ENCODE measurements at places on chromosomes 12 and 14.
A peak's percentile ranks its signal among the peaks of the same experiment; 100 is the strongest.

- no peak for DNase-seq
Measured at GRCh38 chr14:105055736-105056302, 9.4 kb downstream of the GPR132 start.

GRCh38 chr12:132276827-132277373, 52.5 kb downstream of the GALNT9 start:
- no peak for DNase-seq

DNA sequence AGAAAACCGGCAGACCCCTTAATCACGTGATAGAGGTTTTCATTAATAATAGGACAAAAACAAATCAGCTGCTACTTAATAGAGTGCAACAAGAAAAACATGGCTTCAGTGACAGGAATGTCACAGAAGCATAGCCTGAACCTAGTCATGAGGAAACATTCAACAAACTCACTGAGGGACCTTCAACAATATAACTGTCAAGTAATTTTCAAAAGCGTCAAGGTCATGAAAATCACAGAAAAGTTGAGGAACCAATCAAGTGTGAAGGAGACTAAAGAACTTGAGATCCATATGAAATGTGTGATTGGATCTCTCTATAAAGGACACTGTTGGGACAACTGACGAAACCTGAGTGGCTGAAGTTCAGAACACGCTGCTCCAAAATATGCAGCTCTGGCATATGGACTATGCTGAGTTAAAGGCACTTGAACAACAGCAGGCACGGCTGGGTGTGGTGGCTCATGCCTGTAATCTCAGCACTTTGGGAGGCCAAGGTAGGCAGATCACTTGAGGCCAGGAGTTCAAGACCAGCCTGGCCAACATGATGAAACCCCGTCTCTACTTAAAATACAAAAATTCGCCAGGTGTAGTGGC, 16.3 kb downstream of the NDUFA12 start:
- no peak for DNase-seq

GRCh38 chr12:46794593-46795190, 31.1 kb downstream of the SLC38A4 start:
- DNase-seq = no peak

GRCh38 chr14:92619671-92620456, 106.3 kb downstream of the RIN3 start:
- no peak for DNase-seq

DNA sequence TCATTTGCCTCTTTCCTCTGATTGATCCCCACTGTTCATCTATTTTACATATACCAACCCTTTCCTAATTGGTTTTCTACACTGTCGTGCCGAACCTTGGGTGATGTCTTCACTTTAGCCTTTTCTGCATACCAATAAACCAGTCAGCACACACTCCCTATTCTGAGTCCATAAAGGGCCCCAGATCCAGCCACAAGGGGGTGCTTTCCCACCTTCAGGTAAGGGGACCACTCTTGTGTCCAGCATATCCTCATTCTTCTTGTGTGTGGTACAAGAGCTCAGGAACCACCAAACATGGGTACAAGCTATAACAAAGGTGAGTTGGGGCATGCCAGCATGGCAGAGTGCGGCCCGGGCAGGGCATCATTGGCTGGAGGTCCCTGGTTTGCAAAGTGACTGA, 859.8 kb downstream of the FSCB start:
- no peak for DNase-seq

GRCh38 chr12:56413392-56413791, 35.8 kb downstream of the TIMELESS start:
- DNase-seq = no peak

DNA sequence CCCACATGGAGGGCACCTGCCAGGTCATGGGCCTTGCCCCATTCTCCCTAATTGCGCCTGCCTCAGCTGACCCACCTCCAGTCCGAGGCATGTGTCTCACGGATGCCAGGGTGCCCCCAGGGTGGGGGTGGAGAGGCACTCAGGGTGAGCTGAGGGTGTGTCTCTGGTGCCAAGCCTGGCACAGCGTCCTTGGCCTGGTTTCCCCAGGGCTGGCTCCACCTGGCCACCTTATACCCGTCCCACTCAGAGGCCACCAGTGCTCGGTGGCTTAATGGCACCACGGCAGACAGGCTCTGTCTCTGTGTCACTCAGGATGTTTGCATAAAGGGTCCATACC, 33.6 kb upstream of the TDRD9 start:
- DNase-seq = no peak

DNA sequence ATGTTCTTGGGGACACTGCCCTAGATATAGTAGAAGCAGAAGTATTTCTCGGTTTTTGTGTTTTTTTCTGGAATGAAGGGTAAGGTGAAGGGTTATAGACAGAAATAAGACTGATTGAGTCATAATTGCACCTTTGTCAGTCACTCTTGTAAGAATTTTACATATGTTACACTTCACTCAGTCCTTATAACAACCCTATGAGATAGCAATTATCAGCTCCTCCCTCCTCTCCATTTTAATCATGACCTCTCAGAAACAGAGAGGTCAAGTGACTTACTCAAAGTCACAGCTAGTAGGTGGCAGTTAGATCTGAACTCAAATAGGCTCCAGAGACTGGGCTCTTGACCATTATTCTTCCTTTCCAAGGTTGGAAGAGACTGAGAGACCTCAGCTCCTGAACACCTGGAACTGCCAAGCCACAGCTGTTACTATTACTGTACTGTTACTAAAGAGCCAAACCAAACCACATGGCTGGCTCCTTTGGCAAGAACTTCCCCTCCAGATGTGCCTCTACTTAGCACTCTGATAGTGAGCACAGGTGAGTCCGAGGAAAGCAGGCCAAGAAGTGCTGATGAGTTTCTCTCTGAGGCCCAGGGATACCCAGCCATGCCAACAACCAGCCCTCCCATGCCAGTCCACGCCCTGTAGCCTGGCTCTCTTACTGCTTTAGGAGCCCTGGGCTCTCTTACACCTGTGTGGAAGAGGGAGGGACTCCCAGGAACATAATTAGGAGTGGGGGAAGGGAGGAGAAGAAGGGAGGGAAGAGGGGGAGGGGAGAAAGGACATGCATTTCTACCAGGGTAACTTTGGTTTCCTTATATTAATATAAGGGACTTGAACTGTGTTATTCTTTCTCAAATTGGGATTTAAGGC, 121.3 kb downstream of the CRADD start:
- DNase-seq = no peak

DNA sequence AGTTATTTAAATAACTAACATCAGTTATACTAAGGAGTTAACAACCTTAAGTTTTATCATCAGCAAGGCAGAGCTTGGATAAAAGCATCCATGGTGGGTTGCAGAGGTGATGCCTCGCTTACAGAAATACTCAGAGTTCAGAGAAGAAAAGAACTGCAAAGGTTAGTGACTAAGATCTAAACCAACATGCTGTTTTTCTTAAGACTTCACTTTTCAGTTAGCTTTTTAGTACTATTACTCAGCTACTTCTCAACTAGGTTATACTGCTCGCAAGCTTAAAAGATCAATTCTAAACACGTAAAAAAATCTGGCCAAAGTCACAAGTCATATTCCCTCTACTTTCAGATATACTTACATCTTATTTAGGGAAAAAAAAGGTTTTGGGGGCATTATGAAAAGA, 2.8 kb downstream of the PPP1CC start:
- no peak for DNase-seq

- DNase-seq = no peak
Measured at GRCh38 chr14:68377459-68377858, 415.4 kb downstream of the ZFP36L1 start.

- DNase-seq = no peak
Measured at GRCh38 chr14:105196265-105196960, 15.3 kb upstream of the NUDT14 start.

GRCh38 chr14:77200406-77200985, 18.9 kb downstream of the TMEM63C start:
- no peak for DNase-seq

DNA sequence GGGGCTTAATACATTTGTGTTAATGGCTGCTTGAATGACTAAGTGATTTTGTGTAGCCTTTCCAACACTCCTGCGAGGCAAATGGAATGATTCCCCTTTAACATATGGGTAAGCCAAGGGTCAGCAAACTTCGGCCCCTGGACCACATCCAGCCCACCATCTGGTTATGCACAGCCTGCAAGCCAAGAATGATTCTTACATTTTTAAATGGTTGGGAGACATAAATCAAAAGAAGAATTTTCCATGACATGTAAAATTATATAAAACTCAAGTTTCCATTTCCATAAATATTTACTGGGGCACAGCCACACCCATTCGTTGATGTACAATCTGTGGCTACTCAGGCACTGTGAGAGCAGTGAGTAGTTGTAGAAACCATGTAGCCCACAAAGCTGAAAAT, 9.0 kb downstream of the SLC8B1 start:
- no peak for DNase-seq

DNA sequence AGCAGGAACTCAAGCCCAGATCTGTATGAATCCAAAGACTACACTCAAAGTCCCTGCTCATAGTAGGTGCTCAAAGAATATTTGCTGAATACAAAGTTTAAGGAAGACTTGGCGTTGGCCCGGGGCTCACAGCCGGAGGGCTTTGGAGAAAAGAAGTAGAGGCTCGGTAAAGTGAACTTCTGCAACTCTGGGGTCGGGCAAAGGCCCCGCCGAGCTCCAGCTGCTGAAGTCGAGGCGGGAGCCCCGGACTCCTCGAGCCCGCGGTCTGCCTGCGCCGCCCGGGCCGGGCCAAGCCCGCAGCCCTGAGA, 335 bp downstream of the GCN1 start:
- no peak for DNase-seq

GRCh38 chr14:68181519-68182326, 362.1 kb downstream of the RAD51B start:
- no peak for DNase-seq

GRCh38 chr12:34294137-34294536, 271.8 kb downstream of the ALG10 start:
- DNase-seq = no peak

GRCh38 chr14:75343911-75344310, 65.3 kb downstream of the FOS start:
- no peak for DNase-seq

DNA sequence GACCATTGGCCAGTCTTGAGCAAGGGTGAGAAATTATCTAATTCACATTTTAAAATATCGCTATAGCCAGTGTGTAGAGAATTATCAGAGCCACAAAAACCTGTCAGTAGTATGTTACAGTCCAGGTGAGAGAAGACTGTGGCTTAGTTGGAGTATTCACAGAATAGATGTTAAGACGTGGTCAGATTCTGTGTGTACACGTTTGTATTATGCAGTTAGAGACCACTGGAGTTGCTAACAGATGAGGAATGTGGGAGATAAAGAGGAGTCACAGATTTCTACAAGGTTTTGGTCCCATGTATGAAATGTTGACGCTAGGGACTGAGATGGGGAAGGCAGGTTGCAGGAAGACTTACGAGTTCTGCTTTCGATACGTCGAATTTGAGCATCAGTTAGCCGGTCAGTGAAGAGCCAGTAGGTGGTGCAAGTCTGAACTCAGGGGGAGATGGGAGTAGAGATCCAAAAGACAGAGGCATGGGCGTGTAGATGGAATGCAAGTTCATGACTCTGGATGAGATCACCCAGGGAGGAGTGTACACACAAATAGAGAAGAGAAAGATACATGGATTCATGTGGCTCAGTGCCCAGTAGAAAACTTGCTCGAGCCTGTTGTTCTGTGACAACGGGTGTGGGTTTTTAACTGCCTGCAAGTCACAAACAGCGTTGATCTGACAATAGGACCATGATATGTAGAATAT, 114.8 kb upstream of the FLRT2 start:
- peak; percentile 23 for DNase-seq
